Activated naive CD8-positive, alpha-beta T cell treated with anti-CD3 and anti-CD28 coated beads, Interleukin-2, amount 10 ng/mL, durations not matched to agents 7 days and 5 days (primary cell): ENCODE measurements at places on chromosomes 6 and 20. TPM values are rescaled to one million over a fixed set of nuclear protein-coding genes. Genes with fewer than 3 reads are reported as not detected.
A peak's percentile ranks its signal among the peaks of the same experiment; 100 is the strongest.

- no peak overlapping the region for H3K4me3 ChIP-seq
- H3K36me3 ChIP-seq, result peaks cover 26% of the 10 kb centered on the region
- peaks cover 21% of the 10 kb centered on the region for H3K4me1 ChIP-seq
- no peaks in the 10 kb centered on the region for H3K27me3 ChIP-seq
- no peak overlapping the region for H3K27ac ChIP-seq
Measured at GRCh38 chr6:111583221-111583620, 22.5 kb downstream of the TRAF3IP2 start.

GRCh38 chr6:119037941-119038623 lies 40.4 kb downstream of the FAM184A start:
- no peak overlapping the region for H3K27ac ChIP-seq
- peaks cover 5% of the 10 kb centered on the region for H3K27me3 ChIP-seq
- peaks cover 1% of the 10 kb centered on the region for H3K36me3 ChIP-seq
- no peaks in the 10 kb centered on the region for H3K4me1 ChIP-seq

LHFPL5 gene
- total RNA-seq, result not detected

PREX1 gene
- 142 TPM for total RNA-seq

DNA sequence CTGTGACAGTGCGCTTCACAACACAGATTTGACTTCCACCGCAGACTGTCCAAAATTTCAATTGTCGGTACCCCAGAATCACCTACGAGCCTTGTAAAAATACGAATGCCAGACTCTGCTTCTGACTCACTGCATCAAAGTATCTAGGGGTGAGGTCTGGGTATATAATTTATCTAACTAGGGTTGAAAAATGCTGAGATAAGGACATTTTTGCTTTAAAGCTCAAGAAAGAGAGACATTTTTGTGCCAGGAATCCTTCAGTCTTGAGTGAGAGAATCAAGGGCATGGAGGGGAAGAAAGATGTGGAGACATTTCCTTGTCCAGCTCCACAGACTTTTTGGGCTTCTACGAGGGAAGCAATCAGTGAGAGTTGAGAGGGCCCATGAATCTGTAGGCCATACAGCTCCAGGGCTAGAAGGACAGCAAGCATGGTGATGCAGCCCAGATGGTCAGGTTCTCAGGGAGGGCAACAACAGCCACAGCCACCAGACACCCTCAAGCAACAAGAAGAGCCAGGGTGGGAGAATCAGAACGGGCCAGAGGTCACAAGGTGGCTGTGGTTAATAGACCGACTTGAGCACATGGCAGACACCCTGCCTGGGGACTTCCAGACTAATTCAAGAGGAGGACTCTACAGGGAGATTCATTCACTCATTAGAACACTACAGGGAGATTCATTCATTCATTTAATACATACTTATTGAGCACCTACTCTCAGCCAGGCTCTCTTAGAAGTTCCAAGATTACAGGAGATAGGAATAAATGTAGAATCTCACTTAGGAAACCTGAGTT lies 211.1 kb upstream of the PRDM1 start:
- H3K36me3 ChIP-seq, result no peaks in the 10 kb centered on the region
- peaks cover 3% of the 10 kb centered on the region for H3K4me1 ChIP-seq
- no peak overlapping the region for H3K4me3 ChIP-seq

DNA sequence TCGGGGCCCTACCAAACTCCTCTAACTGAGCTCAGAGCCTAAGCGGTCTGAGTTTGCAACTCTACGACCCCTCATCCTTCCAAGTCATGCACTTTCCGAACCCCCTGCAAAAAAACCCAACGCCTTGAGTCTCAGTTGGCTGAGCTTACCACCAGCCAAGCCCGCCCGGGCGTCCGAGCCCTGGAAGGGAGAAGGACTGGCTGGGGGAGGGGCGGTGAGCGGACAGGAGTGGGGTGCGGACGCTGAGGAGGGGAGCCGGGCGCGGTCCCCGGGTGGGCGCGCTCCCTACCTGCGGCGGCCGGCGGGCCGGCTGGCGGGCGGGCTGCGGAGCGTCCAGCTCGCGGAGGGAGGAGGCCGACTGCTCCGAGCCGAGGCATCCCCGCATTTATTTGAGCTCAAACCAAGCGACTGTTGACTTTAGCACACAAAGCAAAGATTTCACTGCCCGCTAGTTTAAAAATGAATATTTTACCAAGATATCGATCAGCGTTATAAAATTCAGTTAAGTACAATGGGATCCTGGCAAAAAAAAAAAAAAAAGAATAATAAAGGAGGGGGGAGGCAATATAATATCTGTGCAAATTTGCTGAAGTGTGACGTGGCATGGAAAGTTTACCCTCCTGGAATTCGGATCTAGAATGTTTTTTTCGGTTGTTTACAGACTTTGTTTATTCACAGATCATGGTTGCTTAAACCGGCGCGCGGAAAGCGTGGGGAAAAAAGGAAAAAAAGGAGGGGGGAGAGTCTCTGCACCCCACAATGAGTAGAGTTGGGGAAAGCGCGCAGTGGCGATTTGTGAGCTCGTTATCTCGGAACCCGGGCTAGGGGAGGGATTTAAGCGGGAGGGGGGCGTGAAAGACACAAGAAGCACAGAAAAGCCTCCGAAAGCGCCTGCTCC lies 5.9 kb downstream of the FOXA2 start:
- peaks cover 2% of the 10 kb centered on the region for H3K36me3 ChIP-seq
- peak overlapping the region; percentile 64 for H3K27ac ChIP-seq
- peaks cover 68% of the 10 kb centered on the region for H3K27me3 ChIP-seq
- no peak overlapping the region for H3K4me3 ChIP-seq

HLA-DMA gene
- 36.1 TPM for total RNA-seq

DNA sequence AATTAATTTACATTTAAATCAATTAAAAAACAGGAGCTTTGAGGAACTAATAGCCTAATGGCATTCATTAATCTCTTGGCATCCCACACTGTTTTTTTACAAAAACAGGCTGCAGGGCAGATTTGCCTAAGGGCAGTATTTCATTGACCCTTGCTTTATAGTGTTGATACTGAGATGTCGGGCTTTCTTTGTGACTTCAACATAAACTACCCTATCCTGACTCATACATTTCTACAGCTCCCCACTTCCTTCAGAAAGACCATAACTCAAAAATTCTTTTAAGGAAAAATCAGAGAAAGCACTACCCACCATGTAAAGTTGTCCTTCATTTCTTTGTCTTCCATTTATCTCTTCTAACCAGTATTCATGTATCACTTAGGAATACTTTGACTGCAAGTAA lies 92.2 kb upstream of the NT5E start:
- H3K27me3 ChIP-seq, result no peaks in the 10 kb centered on the region
- no peak overlapping the region for H3K4me3 ChIP-seq
- H3K4me1 ChIP-seq, result peaks cover 1% of the 10 kb centered on the region
- no peak overlapping the region for H3K27ac ChIP-seq

DNA sequence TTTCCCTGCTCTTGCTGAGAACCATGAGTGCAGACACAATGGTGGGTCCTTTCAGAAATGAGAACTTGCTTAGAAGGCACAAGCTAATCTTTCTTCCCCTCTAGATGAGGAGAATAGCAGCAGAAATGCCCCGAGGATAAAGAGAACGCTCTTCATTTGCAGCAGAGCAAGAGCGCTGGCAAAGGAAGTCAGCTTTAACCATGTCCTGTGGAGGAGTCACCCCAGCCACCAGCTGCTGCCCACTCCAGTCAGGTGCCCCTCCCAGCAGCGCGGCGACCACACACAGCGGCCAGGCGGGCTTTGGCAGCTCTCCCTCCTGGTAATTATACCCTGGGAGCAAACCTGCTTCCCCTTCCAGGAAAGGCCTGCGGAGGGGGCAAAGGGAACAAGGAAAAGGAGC lies 42.4 kb upstream of the EMILIN3 start:
- H3K36me3 ChIP-seq, result peaks cover 18% of the 10 kb centered on the region
- H3K4me3 ChIP-seq, result peak overlapping the region; percentile 47
- peak overlapping the region; percentile 54 for H3K27ac ChIP-seq
- no peak for DNase-seq

- DNase-seq, result no peak
- H3K27me3 ChIP-seq, result no peaks in the 10 kb centered on the region
- H3K27ac ChIP-seq, result no peak overlapping the region
- no peaks in the 10 kb centered on the region for H3K4me1 ChIP-seq
- H3K4me3 ChIP-seq, result no peak overlapping the region
Measured at GRCh38 chr6:145723646-145724045, 11.7 kb downstream of the EPM2A start.

GRCh38 chr20:37305839-37306238 lies 16.4 kb downstream of the MANBAL start:
- H3K36me3 ChIP-seq, result peaks cover 21% of the 10 kb centered on the region
- H3K27ac ChIP-seq, result no peak overlapping the region
- no peak for DNase-seq
- peaks cover 4% of the 10 kb centered on the region for H3K4me1 ChIP-seq

DNAJC5 gene
- total RNA-seq, result 48.3 TPM

MED20 gene
- 18.5 TPM for total RNA-seq

SCRT2 gene
- total RNA-seq, result not detected

GRCh38 chr6:163672710-163673109 lies 258.2 kb downstream of the QKI start:
- no peak for DNase-seq
- no peak overlapping the region for H3K4me3 ChIP-seq
- H3K36me3 ChIP-seq, result no peaks in the 10 kb centered on the region
- no peak overlapping the region for H3K27ac ChIP-seq

GRCh38 chr6:36150283-36150682 lies 20.0 kb downstream of the MAPK13 start:
- H3K4me1 ChIP-seq, result peaks cover 13% of the 10 kb centered on the region

GRCh38 chr20:47454298-47455132 lies 47.2 kb upstream of the NCOA3 start:
- no peak for DNase-seq
- H3K4me3 ChIP-seq, result peak overlapping the region; percentile 25
- peak overlapping the region; percentile 46 for H3K27ac ChIP-seq
- no peaks in the 10 kb centered on the region for H3K27me3 ChIP-seq
- peaks cover 30% of the 10 kb centered on the region for H3K4me1 ChIP-seq

DNA sequence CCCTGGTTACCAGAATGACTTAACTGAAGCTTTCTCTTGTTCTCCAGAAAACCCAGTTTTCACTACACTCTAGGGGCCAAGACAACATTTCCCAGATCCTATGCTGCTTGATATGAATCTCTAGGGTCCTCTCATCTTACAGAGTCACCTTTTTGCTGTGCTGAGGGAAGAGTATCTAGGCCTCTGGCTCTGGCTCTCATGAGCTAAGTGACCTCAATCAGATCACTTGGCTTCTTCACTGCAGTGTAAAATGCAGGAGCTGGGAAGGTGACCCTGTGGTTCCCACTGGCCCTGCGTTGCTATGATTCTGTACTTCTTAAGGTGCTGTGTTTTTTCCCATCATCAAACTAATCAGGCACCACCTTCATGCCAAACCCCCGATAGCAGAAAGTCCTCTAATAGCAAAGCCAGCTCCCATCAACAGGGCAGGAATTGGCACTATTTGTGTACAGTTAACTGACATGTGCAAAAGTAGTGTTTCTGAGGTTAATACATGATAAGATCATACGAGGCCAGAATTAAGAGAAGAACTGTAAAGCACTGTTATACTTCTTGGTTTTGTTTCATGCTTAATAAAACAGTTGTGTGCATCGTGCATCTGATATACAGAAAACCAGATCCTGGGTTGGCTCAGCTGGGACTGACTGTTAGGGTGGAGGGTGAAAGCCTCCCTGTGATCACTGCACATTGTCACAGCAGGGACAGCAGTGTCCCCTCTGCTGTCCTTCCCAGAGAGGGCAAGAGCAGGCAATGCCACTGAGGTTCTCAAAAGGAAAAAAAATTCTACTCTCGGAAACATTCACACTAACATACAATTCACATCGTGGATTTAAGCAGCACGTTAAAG lies 46.7 kb downstream of the CNKSR3 start:
- DNase-seq, result no peak
- no peaks in the 10 kb centered on the region for H3K36me3 ChIP-seq
- no peaks in the 10 kb centered on the region for H3K4me1 ChIP-seq
- no peak overlapping the region for H3K27ac ChIP-seq

TRIM31 gene
- total RNA-seq, result not detected

DNA sequence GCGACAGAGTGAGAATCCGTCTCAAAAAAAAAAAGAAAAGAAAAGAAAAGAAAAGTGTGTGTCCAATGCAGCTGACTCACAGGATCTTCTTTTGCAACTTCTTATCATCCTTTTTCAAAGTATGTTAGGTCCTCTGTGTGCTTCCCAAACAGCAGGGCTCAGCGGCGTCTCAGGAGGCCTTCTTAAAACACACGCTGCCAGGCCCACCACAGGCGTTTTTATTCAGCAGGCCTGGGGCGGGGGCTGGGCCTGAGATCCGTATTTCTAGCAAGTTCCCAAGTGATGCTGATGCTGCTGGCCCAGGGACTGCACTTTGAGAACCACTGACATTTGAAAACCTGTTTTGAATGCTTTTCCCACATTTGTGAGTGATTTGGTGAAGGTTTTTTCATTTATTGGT lies 57.1 kb downstream of the PSMG4 start:
- H3K4me3 ChIP-seq, result no peak overlapping the region
- no peak overlapping the region for H3K27ac ChIP-seq
- peaks cover 14% of the 10 kb centered on the region for H3K4me1 ChIP-seq
- H3K36me3 ChIP-seq, result no peaks in the 10 kb centered on the region

- peak overlapping the region; percentile 97 for H3K27ac ChIP-seq
- peak overlapping the region; percentile 99 for H3K4me3 ChIP-seq
- H3K27me3 ChIP-seq, result no peaks in the 10 kb centered on the region
Measured at GRCh38 chr6:45378334-45378926, 696 bp upstream of the SUPT3H start.

CEBPB gene
- total RNA-seq, result 38.3 TPM

GRCh38 chr6:111080698-111081097 lies 6.6 kb upstream of the SLC16A10 start:
- no peak overlapping the region for H3K27ac ChIP-seq
- no peaks in the 10 kb centered on the region for H3K4me1 ChIP-seq
- DNase-seq, result no peak

ADGRG6 gene
- total RNA-seq, result 0.91 TPM

- no peaks in the 10 kb centered on the region for H3K4me1 ChIP-seq
- H3K36me3 ChIP-seq, result no peaks in the 10 kb centered on the region
- no peak overlapping the region for H3K27ac ChIP-seq
Measured at GRCh38 chr6:133758815-133759335, 130.0 kb upstream of the TCF21 start.

DNA sequence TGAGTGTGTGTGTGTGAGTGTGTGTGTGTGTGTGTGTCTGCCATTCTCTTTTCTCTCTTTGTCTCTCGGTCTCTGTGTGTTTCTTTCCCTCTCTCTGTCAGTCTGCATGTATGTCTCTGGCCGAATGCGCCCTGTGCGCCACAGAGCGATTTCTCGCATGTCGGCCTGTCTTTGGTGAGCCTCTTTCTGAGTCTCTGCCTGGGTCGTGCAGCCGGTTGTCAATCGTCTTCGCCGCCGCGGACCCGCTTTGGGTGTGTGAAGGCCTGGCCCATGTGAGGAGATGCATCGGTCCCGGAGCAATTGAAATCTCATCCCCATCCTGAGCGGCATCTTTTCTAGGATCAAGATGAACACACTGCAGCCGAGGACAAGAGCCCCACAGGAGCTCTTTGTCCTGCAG lies 1567.2 kb upstream of the DEFB115 start:
- H3K27me3 ChIP-seq, result no peaks in the 10 kb centered on the region
- no peak overlapping the region for H3K27ac ChIP-seq
- no peak for DNase-seq
- peak overlapping the region; percentile 45 for H3K4me3 ChIP-seq
- peaks cover 3% of the 10 kb centered on the region for H3K36me3 ChIP-seq

DNA sequence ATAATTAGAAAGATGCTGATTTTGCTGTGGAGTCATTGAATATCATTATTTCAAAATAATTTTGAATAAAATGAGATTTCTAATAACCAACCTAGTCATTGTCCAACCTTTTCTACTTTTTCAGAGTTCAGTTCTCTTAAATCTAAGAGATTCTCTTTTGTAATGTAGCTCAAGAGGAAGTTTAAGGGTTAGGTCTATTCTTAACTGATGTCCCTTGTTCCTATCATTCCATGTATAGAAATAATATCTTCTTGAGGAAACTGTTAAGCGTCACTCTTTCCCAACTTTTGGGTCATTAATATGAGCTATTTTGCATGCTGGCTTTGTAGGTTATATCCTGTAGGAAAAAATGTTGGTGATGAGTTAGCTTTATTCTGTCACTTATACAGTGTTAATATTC lies 27.0 kb downstream of the RNF144B start:
- DNase-seq, result no peak
- H3K4me3 ChIP-seq, result no peak overlapping the region
- H3K4me1 ChIP-seq, result no peaks in the 10 kb centered on the region
- H3K36me3 ChIP-seq, result no peaks in the 10 kb centered on the region

TMEM200A gene
- 1.3 TPM for total RNA-seq
